ENCODE measurements at places on chromosomes 4 and X.

DNA sequence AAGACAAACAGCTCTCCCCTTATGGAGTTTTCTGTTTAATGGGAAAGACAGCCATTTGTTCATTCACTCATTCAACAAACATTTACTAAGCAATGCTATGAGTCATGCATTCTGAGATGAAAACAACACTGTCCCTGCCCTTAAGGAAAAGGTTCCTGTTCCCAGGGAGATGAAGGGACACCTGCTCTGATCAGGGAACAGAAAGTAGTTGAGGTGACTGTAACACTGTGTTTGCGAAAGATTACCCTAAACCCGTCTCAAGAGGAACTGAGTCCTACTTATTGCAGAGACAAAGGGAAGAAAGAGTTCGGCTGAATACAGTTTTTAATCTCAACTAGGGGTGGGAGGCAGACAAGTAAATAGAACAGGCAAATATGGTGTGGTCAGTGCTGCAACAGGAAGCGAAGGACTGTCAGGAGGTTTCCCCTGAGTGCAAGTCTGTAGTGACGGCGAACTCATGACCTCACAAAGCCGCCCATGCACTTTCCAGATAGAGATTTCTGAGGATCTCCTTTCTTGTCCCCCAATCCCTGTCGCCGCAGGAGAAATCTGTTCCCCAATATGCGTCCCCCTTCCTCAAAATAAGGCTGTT lies 712 bp downstream of the STX18 start:
- peak; percentile 71 for DNase-seq

DNA sequence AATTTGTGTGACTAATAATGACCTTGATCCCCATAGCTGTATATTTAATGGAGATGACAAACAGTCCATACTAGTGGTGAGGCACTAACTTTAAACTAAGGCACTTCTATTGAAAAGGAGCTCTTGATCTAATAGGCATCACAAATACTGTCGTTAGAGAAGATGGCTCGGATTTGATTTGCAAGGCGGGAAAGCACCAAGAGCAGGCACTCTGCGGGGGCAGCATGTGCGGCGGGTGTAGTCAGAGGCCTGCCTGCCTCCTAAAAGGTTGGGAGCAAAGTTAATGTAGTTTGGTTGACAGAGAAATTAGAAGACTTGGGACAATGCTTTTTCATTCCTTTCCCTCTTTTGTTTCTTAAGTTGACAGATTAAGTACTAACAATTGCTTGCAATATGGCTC lies 278.8 kb downstream of the CFAP299 start:
- DNase-seq = no peak

GRCh38 chr4:182978152-182978827 lies 61.1 kb upstream of the DCTD start:
- peak; percentile 31 for DNase-seq

GRCh38 chr4:152258804-152259708 lies 276.8 kb downstream of the FBXW7 start:
- DNase-seq = peak; percentile 77

DNA sequence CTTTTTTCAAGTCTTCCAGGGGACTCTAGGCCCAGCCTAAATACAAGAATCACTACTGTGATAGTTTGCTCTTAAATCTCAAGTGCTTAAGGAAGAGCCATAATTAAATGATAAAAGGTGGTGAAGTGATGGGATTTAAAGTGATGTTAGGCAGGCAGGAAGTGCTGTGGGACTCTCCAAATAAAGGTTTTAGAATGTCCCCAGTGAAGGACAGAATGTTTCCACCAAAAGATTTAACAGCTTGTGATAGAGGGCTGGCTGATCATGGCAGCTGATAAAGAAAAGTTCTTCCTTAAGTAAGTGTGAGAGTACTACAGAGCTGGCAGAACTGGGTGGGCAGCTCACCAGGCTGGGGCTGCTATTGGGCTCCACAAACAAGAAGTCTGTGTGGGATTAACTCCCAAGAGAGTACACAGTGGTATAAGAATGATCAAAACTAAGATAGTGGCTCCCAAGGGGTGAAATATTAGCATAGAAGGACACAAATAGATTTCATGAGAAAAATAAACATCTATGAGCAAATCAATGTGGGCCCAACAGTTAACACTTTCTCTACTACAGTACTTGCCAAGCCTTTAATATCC lies 637.2 kb upstream of the CPEB2 start:
- DNase-seq = no peak

DNA sequence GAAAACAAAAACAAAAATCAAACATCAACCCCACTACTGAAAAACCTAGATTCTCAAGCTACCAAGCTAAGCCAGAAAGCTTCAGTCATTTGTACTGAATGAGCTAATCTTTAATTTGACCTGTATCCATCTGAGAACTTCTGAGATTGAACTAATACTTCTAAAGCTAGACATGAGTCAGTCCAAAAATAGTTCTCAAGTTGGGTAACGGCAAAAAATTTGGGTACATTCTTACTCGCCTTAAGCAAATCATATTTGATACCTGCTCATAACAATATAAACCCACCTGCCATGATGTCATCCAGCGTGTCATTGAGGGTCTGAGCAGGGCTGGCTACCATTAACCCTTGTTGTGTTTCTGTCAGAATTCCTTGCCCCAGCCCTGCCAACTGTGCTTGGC lies 69.7 kb upstream of the COX18 start:
- peak; percentile 37 for DNase-seq

DNA sequence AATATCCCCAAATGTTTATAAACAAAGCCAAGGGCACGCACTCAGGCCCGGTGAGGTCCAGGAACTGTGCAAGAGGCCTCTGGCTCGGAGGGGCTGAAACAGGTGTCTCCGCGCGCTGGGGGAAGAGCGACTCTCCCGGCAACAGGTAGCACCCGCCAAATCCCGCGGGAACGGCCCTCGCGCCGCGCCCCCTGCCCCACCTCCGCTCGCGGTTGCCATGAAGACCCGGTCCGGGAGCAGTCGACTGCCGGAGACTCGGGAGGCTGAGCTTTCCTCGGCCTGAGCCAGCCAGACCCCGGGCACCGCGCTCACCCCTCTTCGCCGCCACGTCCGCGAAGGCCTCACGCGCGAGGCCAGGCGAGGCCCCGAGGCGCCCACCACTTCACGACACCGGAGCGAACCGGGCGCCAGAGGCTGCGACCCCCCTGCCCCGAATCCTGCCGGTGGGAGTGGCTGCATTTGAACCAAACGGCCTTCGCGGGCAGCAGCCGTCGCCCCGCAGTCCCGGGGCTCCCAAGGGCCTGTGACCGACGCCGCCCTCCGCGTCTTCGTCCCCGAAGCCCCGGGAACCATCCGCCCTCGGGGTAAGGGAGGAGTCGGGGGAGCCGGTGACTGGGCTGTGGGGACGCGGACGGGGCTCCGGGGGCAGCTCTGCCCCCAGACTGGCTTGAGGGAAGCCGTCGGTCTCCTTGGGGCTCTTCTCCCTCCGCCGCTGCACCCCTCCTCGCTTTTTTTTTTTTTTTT lies at the start of gene NSUN7:
TSS of gene NSUN7 (plus strand) at position 239 of the 744 bp plus-strand sequence. CDS start 739 bp downstream, outside the sequence.
- peak; percentile 46 for DNase-seq

DNA sequence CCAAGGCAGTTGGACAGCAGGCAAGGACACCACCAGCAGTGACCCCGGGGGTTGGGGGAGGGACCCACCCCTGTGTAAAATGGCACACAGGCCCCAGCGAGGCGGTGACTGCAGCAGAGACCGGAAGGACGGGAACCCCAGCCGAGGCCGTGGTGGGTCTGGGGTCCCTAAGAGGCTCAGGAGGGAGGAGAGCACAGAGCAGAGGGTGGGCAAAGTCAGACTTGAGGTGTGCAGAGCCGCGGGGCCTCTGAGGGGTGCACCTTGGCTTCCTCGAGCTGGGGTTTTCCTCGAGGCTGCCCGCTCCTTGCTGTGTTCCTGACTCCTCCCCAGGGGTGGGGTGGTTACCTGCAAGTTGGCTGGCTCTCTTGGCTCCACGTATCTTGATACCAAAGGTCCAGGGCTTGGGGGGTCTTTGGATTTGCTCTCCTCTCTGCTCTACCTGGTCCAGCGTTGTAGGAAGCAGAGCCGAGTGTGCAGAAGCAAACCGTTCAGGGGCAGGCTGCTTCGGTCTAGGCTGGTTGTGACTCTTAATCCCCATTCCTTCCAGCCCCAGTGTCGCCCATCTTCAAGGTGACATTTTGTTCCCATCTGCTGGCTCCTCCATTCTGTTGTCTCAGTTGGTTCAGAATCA lies 37.9 kb upstream of the SORCS2 start:
- no peak for DNase-seq

GRCh38 chrX:22652596-22652995 lies 347.2 kb upstream of the DDX53 start:
- peak; percentile 43 for DNase-seq

GRCh38 chr4:26557164-26557563 lies 26.7 kb upstream of the TBC1D19 start:
- DNase-seq = peak; percentile 89

GRCh38 chr4:39472396-39472795 lies 13.5 kb downstream of the LIAS start:
- DNase-seq = peak; percentile 60

DNA sequence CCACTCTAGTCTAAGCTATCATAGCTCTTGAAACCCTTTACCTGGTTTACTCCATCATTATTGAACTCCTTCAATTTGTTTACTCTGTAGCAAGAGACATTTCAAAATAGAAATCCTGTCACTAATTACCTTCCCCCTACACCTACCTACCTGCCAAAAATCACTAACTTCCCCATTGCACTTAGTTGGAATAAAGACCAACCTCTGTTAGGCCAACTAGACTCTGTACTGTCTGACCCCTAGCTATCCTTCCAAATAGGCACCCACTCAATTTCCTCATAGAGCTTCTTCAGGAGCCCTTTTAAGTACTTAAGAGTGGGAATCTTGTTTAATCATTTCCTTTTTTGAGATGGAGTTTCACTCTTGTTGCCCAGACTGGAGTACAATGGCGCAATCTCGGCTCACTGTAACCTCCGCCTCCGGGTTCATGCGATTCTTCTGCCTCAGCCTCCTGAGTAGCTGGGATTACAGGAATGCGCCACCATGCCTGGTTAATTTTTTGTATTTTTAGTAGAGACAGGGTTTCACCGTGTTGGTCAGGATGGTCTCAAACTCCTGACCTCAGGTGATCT lies 8.9 kb upstream of the CDKL2 start:
- no peak for DNase-seq

GRCh38 chr4:42787079-42787463 lies 105.4 kb upstream of the GRXCR1 start:
- DNase-seq = no peak

- peak; percentile 60 for DNase-seq
Measured at GRCh38 chr4:107825072-107825824, 516 bp downstream of the SGMS2 start.

GRCh38 chr4:86657382-86657781 lies 63.3 kb downstream of the PTPN13 start:
- DNase-seq = no peak

DNA sequence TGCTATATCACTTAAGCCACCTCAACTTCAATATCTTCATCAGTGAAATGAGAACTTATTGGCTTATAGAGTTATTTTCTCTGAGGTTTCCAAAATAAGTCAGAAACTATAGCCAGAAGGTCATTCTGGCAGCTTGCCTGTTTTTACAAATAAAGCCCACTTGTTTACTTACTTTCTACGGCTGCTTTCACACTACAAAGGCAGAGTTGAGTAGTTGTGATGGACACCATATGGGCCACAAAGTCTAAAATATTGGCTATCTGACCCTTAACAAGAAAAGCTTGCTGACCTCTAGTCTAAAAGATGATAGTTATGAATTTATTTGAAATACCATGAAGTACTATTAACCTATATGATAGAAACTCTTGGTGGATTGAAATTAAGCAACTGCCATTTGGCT lies 67.3 kb upstream of the ATOH1 start:
- no peak for DNase-seq

DNA sequence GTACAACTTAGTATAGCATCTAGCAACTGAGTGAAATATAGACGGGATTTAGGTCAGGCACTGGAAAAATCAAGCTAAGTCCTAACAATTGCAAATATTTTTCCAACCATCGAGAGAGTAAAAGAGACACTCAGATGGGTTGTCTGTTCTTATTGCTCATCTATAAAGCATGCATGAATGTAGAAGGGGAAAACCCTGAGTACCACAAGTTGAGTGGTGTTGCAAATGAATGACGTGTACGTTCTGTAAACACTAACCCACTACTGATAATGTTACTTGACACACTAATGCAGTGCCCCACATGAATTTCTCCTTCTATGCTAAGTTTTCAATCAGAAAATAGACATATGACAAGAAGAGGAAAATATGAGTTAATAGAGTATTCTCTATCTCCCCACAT lies 211.2 kb downstream of the COX18 start:
- DNase-seq = peak; percentile 98

DNA sequence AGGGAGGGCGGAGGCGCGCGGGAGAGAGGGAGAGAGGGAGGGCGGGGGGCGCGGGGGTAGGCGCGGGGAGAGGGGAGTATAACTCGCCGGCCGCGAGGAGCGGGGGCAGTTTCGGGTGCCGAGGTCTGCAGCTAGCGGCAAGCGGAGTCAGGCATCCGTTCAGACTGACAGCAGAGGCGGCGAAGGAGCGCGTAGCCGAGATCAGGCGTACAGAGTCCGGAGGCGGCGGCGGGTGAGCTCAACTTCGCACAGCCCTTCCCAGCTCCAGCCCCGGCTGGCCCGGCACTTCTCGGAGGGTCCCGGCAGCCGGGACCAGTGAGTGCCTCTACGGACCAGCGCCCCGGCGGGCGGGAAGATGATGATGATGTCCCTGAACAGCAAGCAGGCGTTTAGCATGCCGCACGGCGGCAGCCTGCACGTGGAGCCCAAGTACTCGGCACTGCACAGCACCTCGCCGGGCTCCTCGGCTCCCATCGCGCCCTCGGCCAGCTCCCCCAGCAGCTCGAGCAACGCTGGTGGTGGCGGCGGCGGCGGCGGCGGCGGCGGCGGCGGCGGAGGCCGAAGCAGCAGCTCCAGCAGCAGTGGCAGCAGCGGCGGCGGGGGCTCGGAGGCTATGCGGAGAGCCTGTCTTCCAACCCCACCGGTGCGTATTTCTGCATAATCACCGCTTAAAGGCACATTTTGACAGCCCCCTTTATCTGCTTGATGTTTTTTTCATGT lies at the start of gene POU4F2:
TSS of gene POU4F2 (plus strand) at position 108 of the 720 bp plus-strand sequence. CDS start at position 356, 248 bp downstream.
- peak; percentile 22 for DNase-seq

- peak; percentile 23 for DNase-seq
Measured at GRCh38 chrX:11241720-11242119, 51.5 kb upstream of the AMELX start.
